ENCODE measurements at places on chromosomes 16 and 17.
A peak's percentile ranks its signal among the peaks of the same experiment; 100 is the strongest.

DNA sequence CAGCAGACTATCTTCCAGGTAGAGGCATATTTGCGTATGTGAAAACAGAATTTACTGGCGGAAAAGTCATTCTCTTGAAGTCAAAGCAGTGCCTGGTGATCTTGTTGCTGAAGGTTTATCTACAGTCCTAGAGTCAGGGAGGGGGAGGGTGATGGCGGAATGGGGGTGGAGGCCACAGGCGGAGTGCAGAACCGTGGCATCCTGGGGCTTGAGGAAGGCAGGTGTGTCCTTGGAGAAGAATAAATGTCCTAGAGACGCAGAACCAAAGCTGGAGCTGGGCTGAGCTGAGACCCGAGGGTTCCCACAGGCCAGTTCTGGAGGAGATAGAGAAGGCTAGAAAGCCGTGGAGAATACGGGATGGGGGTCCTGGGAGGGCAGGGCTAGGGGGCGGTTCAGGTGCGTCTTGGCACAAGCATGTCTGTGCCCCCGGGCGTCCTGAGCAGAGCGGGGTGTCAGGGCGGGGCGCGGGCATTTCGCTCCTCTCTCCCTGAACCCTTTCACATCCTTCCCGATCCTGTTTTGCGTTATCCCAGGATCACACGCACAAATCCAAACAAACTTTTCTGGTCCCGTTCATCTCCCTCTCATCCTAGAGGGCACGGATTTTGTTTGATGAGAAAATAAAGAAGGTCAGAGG, 76.9 kb upstream of the CREBBP start:
- no peak for DNase-seq

- peak; percentile 38 for DNase-seq
Observed at GRCh38 chr17:27038676-27039075, 255.2 kb upstream of the WSB1 start.

- no peak for DNase-seq
Observed at GRCh38 chr16:9898124-9898523, 284.1 kb downstream of the GRIN2A start.

GRCh38 chr17:69907132-69907847, 167.7 kb upstream of the KCNJ16 start:
- no peak for DNase-seq

DNA sequence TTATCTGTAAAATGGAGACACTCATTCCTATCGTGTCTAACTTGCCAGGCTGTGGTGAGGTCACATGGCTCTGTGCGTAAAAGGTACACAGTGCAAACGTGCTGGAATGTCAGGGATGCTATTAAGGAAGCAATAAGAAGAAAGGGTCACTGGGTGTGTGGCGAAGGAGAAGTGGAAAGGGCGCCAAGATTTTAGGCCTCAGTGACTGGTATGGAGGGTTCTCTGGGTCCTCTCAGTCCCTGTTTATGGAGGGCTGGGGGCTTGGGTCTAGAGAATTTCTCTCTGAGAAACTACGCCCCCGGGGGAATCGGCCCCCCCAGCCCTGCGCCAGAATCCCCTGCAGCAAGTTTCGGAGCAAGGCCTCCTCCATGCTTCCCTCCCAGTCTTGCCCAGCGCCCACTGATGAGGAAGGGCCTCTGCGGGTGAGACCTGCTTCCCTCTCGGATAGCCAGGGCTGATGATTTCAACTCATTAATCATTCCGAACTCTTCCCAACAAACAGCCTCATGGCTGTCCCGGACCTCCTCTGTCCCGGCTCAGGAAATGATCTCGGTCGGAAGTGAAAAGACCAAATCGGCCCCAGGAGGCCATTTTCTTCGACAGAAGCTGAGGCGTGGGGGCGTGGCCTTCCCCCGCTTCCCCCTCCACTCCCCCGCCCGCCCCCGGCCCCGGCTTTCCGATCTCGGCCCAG, 1.2 kb upstream of the HEXIM1 start:
- DNase-seq, result peak; percentile 81

- DNase-seq, result no peak
Observed at GRCh38 chr16:20901068-20901435, 481 bp downstream of the LYRM1 start.

GRCh38 chr17:72456075-72456474, 335.3 kb downstream of the SOX9 start:
- peak; percentile 31 for DNase-seq
